Sigmoid colon (tissue), 7 donors: ENCODE measurements at places on chromosomes 4 and X. TPM values are rescaled to one million over a fixed set of nuclear protein-coding genes. Genes with fewer than 3 reads are reported as not detected.

DNA sequence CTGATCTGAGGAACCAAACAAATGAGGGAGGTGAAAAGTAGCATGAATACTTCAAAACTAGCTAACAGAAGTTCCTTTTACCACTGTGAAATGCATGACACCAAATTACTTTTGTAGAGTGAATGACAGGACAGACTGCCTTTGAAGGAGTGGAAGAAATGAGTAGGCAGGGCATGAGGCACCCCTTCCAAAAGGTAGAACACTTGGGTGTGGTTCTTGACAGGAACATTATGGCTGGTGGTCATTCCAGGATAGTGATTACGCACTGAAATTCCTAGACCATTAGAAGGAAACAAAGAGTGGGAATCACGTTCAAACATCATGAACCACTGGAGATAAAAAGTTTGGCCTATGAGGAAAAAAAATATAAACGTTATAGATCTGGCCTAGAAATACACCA, 4.9 kb downstream of the HUWE1 start:
- peaks cover 14% of the 10 kb centered on the region for H3K4me1 ChIP-seq
- H3K27ac ChIP-seq = no peak overlapping the region
- H3K36me3 ChIP-seq = no peaks in the 10 kb centered on the region
- DNase-seq = no peak
- no peak overlapping the region for H3K4me3 ChIP-seq

DNA sequence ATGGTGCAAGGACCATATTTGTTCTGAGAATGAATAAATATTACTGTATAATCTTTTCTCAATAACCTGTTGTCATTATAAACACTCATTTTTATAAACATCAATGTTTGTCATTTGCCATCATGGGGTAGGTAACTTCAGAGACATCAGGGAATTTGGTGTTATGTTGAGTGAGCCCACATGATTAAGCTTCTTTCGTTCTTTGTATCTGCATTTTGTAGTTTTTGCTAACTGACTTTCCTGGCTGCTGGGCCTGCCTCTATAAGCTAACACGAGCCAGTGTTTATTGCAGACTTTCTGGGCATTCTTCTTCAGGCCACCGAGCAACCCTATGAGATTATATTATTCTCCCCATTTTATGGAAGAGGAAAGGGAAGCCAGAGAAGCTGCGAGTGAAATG, 48.8 kb upstream of the MTMR1 start:
- DNase-seq = no peak
- no peak overlapping the region for H3K4me3 ChIP-seq
- H3K4me1 ChIP-seq = no peaks in the 10 kb centered on the region
- peaks cover 3% of the 10 kb centered on the region for H3K36me3 ChIP-seq

- DNase-seq = no peak
- no peaks in the 10 kb centered on the region for H3K27me3 ChIP-seq
- no peaks in the 10 kb centered on the region for H3K36me3 ChIP-seq
- H3K4me1 ChIP-seq = no peaks in the 10 kb centered on the region
- no peak overlapping the region for H3K27ac ChIP-seq
Observed at GRCh38 chrX:15401378-15401777, 17.2 kb upstream of the VEGFD start.

DNA sequence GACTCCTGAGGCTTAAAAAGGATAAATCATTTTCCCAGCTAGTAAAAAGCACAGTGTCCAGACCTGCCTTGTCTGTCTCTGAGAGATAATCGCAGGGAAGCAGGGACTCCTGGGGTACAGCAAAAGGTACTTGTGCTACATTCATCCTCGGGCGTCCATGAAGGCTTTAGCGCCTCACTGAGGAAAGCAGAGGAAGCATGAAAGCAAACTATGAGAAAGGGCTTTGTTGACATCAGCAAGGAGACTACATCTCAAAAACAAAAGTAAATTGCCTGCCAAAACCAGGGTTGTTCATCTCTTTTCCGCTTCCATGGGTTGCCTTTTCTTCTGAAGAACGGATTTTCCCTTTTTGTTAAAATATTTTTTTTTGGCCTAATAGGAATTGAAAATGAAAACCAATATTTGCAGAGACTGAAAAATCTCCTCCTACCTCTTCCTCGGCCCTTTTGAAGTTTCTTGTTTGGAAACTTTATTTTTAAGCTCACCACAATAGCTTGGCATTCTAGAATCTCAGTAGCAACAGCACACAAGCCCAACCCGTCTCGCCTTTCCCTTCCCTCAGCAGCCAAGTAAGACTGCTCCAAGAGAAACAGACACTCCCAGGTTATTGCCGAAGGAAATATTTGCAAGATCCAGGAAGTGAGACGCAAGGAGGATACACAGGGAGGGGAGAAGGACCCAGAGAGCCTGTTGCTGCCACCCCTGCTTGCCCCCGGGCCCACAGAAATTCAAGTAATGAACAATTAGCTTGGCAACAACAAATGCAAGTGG, 148.3 kb upstream of the DGKK start:
- H3K36me3 ChIP-seq = no peaks in the 10 kb centered on the region
- H3K4me1 ChIP-seq = no peaks in the 10 kb centered on the region
- H3K4me3 ChIP-seq = no peak overlapping the region

- no peak for DNase-seq
- no peaks in the 10 kb centered on the region for H3K4me1 ChIP-seq
- no peak overlapping the region for H3K4me3 ChIP-seq
- H3K27ac ChIP-seq = no peak overlapping the region
Observed at GRCh38 chr4:69896530-69897116, 34.2 kb upstream of the CSN1S1 start.

- no peaks in the 10 kb centered on the region for H3K36me3 ChIP-seq
- no peak for DNase-seq
- no peaks in the 10 kb centered on the region for H3K27me3 ChIP-seq
- no peak overlapping the region for H3K4me3 ChIP-seq
- H3K4me1 ChIP-seq = peaks cover 25% of the 10 kb centered on the region
- no peak overlapping the region for H3K27ac ChIP-seq
Observed at GRCh38 chr4:120071192-120071795, 4.6 kb upstream of the MAD2L1 start.

DNA sequence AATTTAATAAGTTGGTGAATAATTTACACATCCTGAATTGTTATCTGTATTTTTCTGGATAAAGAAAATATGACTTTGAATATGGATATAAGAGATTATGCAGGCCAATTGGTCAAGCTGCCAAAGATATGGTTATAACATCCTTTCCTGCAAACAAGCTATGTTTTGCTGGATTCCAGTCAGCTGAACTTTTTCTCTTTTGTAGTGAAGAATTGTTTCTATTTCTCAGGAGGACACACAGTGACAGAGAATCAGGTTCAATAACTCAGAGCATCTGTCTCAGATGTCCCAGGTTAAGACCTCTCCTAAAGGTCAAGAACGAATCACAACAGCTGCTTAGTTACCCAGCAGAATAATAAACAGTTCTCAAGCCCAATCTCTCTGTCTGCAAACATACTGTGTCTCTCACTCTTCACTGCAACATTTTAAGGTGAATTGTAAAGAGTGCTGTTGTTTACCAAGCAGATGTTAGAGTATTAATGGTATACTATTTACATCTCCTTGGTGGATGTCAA, 189.5 kb upstream of the ANKRD50 start:
- no peaks in the 10 kb centered on the region for H3K4me1 ChIP-seq
- no peak for DNase-seq
- no peak overlapping the region for H3K27ac ChIP-seq
- no peaks in the 10 kb centered on the region for H3K36me3 ChIP-seq
- no peaks in the 10 kb centered on the region for H3K27me3 ChIP-seq

DNA sequence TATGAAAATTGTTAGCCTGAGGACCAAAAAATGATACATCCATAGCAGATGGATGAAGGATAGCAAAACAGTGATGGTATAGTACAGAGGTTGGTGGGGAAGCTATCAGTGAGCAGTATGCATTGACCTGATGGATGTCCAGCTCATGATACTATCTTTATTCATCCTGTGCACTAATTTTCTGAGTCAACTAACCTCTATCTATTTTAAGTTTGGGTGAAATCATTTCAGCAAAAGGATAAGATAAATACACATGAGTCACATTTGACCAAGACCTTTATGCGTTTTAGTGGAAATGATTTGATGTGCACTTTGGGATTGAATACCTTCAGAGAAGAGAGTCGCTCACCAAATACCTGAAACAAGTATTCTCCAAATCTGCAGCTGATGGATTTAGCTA, 351.0 kb upstream of the NR3C2 start:
- DNase-seq = no peak
- H3K4me3 ChIP-seq = no peak overlapping the region
- H3K27ac ChIP-seq = no peak overlapping the region
- peaks cover 2% of the 10 kb centered on the region for H3K4me1 ChIP-seq
- no peaks in the 10 kb centered on the region for H3K36me3 ChIP-seq

Gene ADH6
- not detected for total RNA-seq

DNA sequence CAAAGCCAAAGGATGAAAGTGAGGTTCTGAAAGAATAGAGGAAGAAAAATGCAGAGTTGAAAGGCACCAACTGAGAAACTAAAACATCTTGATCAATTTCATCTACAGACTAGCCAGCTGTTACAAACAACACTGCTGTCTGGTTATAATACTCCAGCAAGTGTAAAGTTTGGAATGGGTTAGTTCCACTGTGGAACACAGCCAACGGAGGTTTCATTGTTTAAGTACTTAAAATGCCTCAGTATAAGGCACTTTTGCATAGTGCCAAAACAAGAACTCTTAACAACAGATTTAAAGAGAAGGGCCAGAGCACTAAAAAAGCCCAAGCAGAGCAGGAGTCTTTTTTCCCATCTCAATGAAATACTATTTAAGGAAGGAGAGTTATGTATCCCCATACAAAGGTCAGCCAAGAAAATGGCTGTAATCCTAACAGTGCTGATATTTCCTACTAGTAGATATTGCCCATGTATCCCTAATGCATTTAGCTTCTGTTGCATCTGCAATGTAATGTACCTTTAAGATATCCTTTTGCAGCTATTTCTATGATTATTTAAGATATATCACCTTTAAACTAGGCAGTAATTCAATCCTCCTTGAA, 16.5 kb downstream of the ACSL4 start:
- no peaks in the 10 kb centered on the region for H3K27me3 ChIP-seq
- H3K36me3 ChIP-seq = no peaks in the 10 kb centered on the region
- no peak for DNase-seq
- H3K4me3 ChIP-seq = no peak overlapping the region
- no peaks in the 10 kb centered on the region for H3K4me1 ChIP-seq
- peak overlapping the region; percentile 42 for H3K27ac ChIP-seq

DNA sequence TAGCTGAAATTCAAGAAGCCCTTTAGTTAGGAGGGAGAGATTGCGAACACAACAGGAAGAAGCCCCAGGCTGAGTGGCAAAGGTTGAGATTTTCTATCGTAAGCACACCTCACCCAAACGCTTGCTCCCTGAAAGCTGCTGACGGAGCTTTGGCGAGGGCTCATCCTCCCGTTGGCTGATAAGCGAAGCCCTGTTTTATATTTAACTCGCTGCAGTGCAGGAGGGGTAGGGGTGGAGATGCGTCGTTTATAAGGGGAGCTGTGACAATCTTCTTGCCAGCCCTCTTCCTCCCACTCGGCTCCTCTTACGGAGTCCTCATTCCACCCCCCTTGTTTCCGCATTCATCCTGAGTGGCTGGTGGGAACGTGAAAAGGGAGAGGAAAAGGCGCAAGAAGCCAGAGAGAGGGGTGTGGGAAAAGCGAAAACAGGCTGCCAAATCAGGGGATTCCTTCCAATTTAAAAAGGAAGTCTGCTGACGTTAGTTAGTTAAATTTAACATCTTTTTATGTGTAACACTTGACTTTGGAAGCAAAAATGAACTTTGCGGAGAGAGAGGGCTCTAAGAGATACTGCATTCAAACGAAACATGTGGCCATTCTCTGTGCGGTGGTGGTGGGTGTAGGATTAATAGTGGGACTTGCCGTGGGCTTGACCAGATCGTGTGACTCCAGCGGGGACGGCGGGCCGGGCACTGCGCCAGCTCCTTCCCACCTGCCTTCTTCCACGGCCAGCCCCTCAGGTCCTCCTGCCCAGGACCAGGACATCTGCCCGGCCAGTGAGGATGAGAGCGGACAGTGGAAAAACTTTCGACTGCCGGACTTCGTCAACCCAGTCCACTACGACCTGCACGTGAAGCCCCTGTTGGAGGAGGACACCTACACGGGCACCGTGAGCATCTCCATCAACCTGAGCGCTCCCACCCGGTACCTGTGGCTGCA, at the start of gene ENPEP:
Gene ENPEP, plus strand, starts transcription at position 275 of the 938 bp plus-strand sequence. Its CDS starts 260 bp downstream, at position 535.
- H3K27me3 ChIP-seq = no peaks in the 10 kb centered on the region
- H3K4me3 ChIP-seq = peak within 1 kb of the TSS; percentile 37
- no peaks in the 10 kb centered on the region for H3K4me1 ChIP-seq
- peak; percentile 65 for DNase-seq
- no peaks in the 10 kb centered on the region for H3K36me3 ChIP-seq

GRCh38 chrX:108285356-108285755, 152.9 kb downstream of the COL4A6 start:
- H3K4me1 ChIP-seq = no peaks in the 10 kb centered on the region
- no peaks in the 10 kb centered on the region for H3K27me3 ChIP-seq
- no peak overlapping the region for H3K27ac ChIP-seq
- no peak overlapping the region for H3K4me3 ChIP-seq
- no peaks in the 10 kb centered on the region for H3K36me3 ChIP-seq

- no peak for DNase-seq
- no peaks in the 10 kb centered on the region for H3K27me3 ChIP-seq
- no peaks in the 10 kb centered on the region for H3K4me1 ChIP-seq
- no peak overlapping the region for H3K27ac ChIP-seq
- H3K4me3 ChIP-seq = no peak overlapping the region
- no peaks in the 10 kb centered on the region for H3K36me3 ChIP-seq
Observed at GRCh38 chr4:145694929-145695328, 15.0 kb downstream of the C4orf51 start.

- H3K27me3 ChIP-seq = no peaks in the 10 kb centered on the region
- H3K27ac ChIP-seq = peak overlapping the region; percentile 33
- no peaks in the 10 kb centered on the region for H3K4me1 ChIP-seq
- H3K4me3 ChIP-seq = no peak overlapping the region
- no peak for DNase-seq
- no peaks in the 10 kb centered on the region for H3K36me3 ChIP-seq
Observed at GRCh38 chrX:10157032-10157341, 212 bp downstream of the CLCN4 start.

DNA sequence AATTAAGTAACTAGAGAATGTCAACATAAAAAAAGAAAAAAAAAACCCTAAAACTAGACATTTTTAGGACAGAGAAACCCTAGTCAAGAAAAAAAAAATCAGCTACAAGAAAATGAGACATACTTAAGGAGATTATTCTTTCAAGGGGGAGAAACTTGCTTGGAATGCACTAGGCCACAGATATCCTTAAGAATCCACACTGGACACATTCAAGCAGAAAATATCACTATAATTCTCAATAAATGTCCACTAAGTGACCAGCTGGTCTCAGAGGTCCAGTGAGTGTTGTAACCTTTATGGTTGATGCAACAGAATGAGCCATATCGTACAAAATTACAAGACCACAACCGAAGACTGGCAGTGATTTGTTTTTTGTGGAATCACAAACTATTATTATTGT, 15.6 kb upstream of the IBSP start:
- H3K4me1 ChIP-seq = no peaks in the 10 kb centered on the region
- H3K27me3 ChIP-seq = no peaks in the 10 kb centered on the region
- no peak overlapping the region for H3K4me3 ChIP-seq
- H3K36me3 ChIP-seq = no peaks in the 10 kb centered on the region

Gene ADH1B
- total RNA-seq = 350 TPM

GRCh38 chr4:112532267-112532666, 16.3 kb upstream of the NEUROG2 start:
- no peak for DNase-seq
- H3K27ac ChIP-seq = no peak overlapping the region
- no peaks in the 10 kb centered on the region for H3K4me1 ChIP-seq
- H3K4me3 ChIP-seq = no peak overlapping the region
